ENCODE measurements at places on chromosomes 6 and 20. TPM values are rescaled to one million over a fixed set of nuclear protein-coding genes. Genes with fewer than 3 reads are reported as not detected.

- no peak for ATAC-seq
Observed at GRCh38 chr20:15345287-15345686, 1007.9 kb upstream of the FLRT3 start.

Gene SYCP2
- total RNA-seq = 1.0 TPM

DNA sequence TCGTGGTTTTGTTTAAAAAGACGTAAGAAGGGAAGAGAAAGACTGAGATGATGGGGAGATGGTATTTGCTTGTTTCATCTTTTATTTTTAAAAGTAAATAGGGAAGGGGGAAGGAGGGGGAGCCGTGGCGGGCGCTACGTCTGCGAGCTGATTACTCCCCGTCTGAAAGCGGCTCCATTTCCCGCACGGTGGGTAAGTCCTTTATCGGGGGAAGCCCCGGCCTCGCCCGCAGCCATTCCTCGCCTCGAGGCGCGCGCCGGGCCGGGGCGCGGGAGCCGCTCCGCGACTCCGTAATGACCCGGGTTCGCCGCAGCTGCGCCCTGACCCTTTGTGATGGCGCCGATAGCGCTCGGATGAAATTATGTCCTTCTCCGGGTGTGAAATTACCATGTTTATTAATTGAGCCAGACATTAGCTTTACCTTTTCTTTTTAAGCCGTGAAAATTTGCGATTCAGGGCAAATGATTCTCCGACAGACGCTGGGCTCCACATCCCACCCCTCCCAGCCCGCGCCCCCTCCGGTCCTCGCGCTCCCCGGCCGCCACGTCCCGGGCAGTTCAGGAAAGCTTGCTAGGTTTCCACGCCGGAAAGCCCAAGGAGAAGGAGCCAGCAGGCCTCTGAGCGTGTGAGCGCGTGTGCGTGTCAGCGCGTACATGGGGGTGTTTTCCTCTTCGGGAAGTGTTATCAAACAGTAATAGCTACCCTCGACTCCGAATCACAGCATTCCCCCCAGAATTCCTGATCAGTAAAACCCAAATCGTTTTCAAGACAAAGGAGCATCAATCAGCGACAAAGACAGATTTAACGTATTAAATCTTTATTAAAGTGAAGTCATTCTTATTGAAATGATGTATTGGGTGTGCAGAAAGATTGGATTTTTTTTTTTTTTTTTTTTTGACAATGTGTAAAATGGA is 30.0 kb downstream of the TFAP2A start:
- ATAC-seq = no peak

Gene KIAA0408
- 26.0 TPM for total RNA-seq

GRCh38 chr6:93183531-93183972 is 235.8 kb downstream of the EPHA7 start:
- no peak for ATAC-seq

Gene SLC23A2
- 11.5 TPM for total RNA-seq

DNA sequence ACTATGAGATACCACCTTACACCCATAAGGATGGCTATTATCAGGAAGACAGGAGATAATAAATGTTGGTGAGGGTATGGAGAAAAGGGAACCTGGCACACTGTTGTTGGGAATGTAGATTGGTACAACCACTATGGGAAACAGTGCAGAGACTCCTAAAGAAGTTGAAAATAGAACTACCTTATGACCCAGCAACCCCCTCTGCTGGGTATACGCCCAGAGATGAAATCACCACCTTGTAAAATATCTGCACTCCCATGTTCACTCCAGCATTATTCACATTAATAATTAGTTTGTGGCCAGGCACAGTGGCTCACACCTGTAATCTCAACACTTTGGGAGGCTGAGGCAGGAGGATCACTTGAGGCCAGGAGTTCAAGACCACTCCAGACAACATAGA is 26.8 kb downstream of the ZBTB9 start:
- no peak for ATAC-seq

Gene NR2E1
- total RNA-seq = not detected

Gene GRM1
- total RNA-seq = not detected

- ATAC-seq = no peak
Observed at GRCh38 chr6:157314705-157315321, 8.5 kb downstream of the TMEM242 start.

Gene CAP2
- 58.4 TPM for total RNA-seq

GRCh38 chr6:42914546-42914945 is 1.3 kb upstream of the PTCRA start:
- ATAC-seq = no peak

Gene SIRPD
- not detected for total RNA-seq

GRCh38 chr20:44959638-44960102 is 527 bp downstream of the TOMM34 start:
- no peak for ATAC-seq

DNA sequence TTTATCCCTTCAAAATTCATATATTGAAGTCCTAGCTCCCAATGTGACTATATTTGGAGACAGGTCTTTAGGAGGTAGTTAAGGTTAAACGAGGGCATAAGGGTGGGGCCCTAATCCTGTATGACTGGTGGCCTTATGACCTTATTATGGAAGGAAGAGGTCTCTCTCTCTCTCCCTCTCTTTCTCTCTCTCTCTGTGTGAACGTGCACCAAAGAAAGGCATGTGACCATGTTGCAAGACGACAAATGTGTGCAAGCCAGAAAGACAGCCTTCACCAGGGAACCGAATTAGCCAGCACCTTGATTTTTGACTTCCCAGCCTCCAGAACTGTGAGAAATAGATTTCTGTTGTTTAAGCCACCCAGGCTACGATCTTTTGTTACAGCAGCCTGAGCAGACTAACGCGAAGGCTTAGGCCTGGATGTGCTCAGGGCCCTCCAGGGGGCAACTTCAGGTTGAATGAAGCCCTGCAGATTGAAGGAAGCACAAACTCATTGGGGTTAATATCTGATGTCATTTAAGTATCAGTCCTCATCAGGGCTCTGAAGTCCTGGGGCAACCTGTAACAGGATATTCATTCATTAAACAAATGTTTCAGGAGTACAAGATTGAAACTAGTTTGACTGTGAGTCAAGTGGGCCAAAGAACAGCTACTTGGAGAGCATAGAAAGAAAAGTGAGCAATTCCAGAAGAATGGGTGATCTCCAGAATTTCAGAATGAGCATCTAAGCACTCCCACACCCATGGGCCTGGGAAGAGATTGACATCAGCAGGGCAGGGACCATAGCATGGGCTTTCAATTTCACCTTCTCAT is 157.4 kb upstream of the TNFAIP3 start:
- ATAC-seq = no peak

DNA sequence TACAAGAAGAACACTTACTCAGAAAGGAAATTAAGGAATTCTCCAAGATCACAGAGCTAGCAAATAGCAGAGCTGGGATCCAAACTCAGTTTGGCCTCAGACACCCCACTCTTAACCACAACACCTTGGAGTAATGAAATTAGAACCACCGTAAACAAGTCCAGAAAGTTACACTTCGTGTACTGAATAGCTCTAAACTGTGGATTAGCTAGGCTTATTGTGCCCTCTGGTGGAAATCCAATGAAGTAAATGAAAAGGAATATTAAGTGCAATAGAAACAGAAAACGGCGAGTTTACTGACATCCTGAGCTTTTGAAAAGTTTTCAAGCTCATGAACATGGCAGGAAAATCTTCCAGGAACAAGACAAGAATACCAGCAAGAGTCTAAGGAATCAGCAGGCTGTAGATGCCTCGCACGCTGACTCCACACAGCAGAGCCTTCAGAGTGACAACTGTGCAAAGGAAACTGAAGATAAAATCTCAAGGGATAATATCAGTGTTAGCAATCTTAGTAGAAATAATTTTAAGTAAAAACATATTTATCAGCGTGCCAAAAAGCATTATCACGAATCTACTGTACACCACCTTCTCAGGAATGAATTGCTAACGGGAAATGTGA is 34.6 kb downstream of the FBXO5 start:
- ATAC-seq = peak; percentile 55

GRCh38 chr6:119838043-119838442 is 488.5 kb upstream of the MAN1A1 start:
- no peak for ATAC-seq

Gene TUBB1
- total RNA-seq = not detected

DNA sequence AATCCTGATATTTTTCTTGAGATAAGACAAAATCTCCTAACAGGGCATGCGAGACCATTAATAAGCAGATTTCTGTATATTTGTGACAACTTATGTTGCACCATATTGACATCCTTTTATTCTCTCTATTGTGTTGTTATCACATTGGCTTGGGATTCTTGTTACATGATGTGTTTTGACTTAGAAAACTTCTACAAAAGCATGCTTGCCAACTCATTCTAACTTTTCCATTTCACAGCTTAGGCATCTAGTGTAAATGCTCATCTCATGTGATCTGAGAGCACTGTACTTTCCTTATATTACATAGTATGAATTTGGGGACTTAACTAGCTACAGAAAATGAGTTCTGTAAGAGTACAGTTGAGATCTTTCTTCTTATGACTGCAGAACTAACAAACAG is 1040.7 kb upstream of the ADGRB3 start:
- no peak for ATAC-seq

DNA sequence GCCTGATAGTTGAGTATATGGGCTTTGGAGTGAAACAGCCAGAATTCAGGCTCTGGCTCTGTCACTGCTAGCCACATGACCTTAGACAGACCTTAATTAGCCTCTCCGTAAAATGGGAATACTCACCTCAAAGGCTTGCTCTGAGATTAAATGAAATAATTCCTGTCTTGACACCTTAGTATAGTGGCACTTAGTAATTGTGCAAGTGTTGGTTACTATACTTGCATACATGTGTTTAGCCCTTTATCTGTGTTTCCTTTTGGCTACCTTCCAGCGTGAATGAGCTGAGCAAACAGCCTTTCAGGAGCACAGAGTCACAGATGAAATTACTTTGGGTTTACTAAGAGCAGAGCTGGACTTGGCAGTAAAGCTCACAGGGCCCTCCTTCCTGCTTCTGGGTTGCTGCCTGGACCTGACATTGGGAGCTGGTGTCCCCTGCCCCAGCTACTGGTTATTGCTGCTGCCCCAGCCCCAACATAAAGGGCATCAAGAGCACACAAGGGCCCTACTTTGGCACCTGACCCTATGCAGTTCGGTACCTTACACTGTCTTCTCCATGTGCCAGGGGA is 32.8 kb downstream of the CD164 start:
- peak; percentile 46 for ATAC-seq

Gene SNAP25
- 2.7 TPM for total RNA-seq

Gene FNDC11
- not detected for total RNA-seq

DNA sequence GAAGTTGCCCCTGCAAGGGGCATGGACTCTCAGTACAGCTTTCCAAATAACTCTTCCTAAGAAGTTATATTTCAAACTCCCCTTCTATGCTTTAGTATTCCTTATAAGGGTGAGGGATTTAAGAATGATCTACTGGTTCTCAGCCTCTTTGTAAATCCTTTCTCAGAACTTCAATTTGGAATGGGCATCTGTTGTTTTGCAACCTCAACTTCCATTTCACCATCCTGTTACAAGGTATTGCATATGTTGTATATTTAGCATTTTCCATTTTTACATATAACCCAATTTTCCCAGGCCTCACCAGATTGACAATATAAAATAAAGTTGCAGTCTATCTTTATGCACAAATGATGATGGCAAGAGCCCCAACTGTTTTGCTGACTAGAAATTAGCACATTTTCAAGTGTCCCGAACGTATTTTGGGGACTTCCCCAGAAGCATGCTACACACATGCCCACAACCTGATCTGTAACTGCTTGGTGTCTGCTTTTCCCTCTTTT is 154.9 kb upstream of the CARMIL1 start:
- ATAC-seq = no peak

Gene FRMD1
- 0.10 TPM for total RNA-seq

GRCh38 chr20:59246691-59247400 is 53.6 kb upstream of the EDN3 start:
- no peak for ATAC-seq

- ATAC-seq = no peak
Observed at GRCh38 chr20:2557873-2558580, 21.7 kb downstream of the TMC2 start.

- peak; percentile 82 for ATAC-seq
Observed at GRCh38 chr6:166575205-166575604, 11.3 kb downstream of the RAMACL start.

GRCh38 chr6:154095571-154095970 is 56.5 kb downstream of the OPRM1 start:
- no peak for ATAC-seq

GRCh38 chr6:168692193-168692914 is 251.4 kb downstream of the SMOC2 start:
- ATAC-seq = no peak

- no peak for ATAC-seq
Observed at GRCh38 chr6:142030115-142030619, 102.6 kb upstream of the GJE1 start.

DNA sequence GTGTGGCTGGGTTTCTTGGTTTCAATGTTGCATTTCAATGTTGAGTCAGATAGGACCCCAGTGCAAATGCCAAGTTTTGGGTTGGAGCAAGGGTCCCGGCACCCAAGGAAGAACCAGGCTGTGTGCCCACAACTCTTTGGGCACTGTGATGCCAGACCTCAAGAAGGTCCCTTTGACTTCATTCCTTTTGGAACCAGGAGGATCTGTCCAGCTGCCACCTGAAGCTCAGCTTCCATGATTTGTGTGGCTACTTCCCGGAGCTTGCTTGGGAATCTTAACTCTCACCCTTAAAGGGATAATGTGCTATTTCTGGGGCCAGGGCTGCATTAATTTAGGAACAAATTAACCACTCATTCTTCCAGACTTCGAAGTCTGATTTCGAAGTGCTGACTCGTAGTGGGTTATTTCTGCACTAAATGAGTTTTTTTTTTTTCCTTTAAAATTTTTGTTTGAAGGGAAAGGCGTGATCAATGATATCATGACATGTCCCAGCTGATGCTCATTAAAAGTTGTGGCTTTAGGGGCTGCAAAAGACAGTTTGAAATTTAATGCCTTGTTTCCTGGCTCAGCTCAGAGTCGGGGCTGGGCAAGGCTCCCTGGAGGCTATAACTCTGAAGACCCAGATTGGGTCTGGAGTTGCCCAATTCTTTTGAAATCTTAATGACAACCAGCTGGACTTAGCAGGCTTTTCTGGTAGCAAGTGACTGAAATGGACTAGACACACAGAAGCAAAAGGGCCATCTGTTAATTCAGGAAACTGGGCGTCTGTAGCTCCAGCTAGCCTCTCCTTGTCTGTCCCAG is 24.0 kb upstream of the PHACTR3 start:
- no peak for ATAC-seq

DNA sequence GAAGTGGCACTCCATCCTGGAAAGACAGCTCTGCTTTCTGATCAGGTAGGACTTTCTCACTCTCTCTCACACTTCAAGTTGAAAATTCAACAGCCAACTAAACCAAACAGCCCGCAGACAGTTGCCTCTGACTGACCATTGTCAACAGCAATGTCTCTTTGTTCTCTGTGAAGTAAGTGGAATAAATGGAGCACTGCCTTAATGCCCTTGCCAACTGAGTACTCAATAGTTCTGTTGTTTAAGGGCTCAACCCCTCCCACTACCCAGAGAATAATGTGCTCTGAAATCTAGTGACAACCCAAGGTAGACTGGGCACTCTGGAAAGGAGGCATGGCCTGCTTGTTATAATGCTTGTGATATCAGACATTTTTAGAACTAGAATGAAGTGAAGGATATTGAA is 16.8 kb upstream of the BCLAF1 start:
- no peak for ATAC-seq

DNA sequence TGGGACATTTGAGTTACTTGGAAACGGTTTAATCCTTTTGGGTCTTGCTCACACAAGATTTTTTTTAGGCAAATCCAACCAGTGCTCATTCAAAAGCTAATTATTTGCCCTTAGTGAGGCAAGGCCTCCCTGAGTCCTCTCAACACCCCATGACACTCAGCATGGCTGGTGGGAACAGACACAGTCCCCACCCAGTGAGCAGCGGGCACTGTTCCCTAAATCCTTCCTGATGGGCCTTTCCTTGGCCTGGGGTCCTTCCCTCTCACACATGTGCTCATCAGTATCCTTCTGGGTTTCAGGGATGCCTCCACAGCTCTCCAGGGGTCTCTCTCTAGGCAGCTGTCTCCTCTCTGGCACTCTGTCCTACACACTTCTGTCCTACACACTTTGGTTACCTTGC is 28.0 kb downstream of the PLAGL2 start:
- ATAC-seq = no peak
